Activated gamma-delta T cell (primary cell): ENCODE measurements at places on chromosomes 7 and 10.

DNA sequence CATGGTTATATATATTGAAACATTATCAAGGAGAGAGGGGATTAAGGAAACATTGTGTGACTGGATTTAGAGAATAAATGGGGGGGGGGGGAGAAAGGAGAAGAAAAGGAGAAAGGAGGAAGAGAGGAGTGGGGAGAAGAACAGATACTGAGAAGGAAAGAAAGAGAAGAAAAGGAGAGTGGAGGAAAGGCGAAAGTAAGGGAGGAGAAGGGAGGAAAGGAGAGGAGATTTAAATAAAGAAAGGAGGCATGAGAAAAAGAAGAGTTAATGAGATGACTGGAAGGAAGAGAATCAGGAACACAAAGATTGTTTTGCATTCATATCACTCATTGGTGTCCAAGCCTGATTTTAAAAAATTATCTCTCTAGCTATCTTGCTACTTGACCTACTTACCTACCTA lies 16.1 kb upstream of the TSPAN12 start:
- no peak for DNase-seq

GRCh38 chr10:27959093-27959715 lies 39.7 kb downstream of the ODAD2 start:
- DNase-seq: no peak

GRCh38 chr7:31775556-31775955 lies 88.5 kb downstream of the PPP1R17 start:
- no peak for DNase-seq

- no peak for DNase-seq
Observed at GRCh38 chr10:75592151-75592787, 160.8 kb downstream of the LRMDA start.

DNA sequence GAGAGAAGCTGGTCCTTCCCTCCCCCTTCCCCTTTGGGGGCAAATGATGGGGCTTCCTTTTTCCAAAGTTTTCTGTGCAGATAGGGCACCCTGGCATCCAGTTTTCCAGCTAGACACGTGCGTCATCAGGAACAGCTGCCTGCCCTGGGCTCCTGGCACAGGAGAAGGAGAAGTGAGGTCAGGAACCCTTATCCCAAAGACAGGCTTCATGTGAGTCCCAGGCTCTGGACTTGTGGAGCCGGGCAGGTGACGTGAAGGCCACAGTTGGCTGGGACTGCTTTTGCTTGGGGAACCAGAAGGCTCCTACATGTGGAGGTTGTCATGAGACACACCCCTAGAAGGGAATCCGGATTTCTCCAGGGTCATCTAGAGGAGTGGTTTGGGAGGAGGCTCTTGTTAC lies 66.5 kb downstream of the RBM20 start:
- DNase-seq: no peak

GRCh38 chr7:122791959-122792545 lies 89.3 kb upstream of the RNF148 start:
- no peak for DNase-seq

GRCh38 chr7:105837765-105838626 lies 38.4 kb downstream of the ATXN7L1 start:
- DNase-seq: no peak

GRCh38 chr10:101217450-101218281 lies 11.6 kb downstream of the LBX1 start:
- no peak for DNase-seq

- no peak for DNase-seq
Observed at GRCh38 chr10:90642136-90642535, 215.7 kb downstream of the HTR7 start.

DNA sequence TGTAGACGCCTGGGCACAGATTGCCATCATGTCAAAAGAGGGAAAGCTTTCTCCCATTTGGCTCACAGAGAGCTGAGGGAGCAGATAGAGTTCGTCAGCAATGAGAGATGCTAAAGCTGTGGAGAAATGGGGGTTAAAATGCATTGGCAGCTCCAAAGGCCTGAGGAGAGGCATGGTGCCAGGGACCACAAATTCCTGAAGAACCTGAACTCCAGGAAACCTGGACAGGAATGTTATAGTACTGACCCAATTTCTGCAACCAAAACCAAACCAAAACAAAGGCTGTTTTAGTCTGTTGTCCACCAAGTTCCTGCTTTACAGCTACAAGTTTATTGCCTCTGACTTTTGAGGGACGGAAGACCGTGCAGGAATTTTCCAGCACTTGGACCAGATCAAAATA lies 575.7 kb downstream of the REEP3 start:
- no peak for DNase-seq

GRCh38 chr10:14052931-14053330 lies 277.8 kb downstream of the FRMD4A start:
- no peak for DNase-seq

GRCh38 chr7:36115448-36116321 lies 37.4 kb upstream of the EEPD1 start:
- no peak for DNase-seq

DNA sequence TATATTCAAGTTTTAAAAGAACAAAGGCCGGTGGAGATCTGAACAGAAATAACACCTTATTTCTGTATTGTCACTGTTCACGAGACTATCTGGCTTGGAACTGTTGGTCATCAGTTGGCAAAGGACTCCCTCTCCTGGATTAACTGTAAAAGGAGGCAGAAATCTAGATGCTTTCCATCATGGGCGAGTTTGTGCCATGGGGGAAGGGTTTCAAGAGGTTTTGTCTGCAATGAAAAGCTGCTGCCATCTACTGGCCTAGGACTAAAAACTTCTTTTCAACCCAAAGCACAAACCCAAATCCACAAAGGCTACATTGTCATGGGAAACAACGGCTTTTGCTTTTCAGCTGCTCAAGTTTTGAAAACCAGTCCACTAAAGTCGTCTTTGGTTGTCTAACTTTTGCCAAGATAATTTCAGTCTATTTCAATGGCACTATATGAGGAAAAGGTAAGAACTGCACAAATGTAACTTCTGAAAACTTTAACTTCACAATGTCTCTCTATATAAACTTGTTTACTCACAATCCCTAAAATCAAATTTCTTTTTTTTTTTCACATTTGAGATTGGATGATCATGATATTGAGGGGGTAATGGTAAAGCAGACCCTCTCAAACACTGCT lies 196.8 kb downstream of the SKAP2 start:
- DNase-seq: no peak

DNA sequence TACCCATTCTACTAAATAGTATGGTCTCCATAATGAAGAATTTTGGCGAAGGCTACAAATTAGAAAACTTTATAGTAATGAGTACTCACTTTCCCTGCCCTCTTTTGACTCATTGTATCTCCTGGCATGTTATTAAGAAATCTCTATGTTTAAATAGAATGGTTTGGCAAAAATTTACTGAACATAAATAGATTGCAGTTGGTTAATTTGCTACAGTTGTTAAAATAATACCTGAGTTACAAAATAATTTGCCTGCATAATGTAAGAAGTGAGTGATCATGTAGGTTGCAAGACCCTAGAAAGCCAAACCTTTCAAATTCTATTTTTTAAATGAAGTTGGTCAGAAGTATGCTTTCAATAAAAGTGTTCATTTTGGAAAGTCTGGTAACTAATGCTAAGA lies 176.8 kb upstream of the AHR start:
- no peak for DNase-seq

DNA sequence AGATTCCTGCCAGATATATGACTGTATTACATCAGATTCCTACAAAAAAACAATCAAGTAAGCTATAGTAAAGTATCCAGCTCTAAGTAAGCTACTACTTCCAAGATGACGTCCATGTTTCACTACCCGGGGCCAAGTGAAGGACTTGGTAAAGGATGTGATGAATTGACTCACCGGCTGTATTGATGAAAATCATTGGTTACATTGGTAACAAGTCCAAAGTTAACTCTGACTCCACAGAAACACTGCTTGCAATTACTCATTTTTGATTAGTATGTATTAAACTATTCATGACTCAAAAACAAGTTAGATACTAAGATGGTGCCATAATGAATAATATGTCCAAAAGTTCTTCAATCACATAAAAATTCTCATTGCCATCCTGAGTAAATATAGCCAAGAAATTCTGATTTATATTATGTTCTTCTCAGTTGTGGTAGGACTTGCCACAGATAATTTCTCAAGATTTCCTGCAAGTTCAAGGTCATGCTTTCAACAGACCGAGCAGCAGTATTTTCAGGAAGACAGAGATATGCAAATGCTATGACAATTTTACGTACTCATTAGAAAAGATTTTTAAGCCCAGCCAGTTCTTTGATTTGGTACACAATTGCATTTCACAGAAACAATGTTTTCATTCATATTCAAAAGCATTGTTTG lies 12.6 kb upstream of the DNAJC1 start:
- DNase-seq: no peak

DNA sequence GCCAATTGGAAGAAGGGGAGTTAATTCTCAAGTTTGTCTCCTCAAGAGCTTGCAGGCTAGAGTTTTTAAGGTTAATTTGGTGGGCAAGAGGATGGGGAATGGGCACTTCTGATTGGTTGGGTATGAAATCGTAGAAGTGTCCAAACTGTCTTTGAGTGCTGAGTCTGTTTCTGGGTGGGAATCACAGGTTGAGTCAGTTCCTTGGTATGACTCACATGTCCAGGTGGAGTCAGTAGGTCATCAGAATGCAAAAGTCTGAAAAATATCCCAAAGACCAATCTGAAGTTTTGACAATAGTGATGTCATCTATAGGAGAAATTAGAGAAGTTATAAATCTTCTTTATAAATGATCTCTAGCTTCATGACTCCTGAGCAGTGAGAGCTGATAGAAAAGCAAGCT lies 1252.2 kb downstream of the REEP3 start:
- no peak for DNase-seq

DNA sequence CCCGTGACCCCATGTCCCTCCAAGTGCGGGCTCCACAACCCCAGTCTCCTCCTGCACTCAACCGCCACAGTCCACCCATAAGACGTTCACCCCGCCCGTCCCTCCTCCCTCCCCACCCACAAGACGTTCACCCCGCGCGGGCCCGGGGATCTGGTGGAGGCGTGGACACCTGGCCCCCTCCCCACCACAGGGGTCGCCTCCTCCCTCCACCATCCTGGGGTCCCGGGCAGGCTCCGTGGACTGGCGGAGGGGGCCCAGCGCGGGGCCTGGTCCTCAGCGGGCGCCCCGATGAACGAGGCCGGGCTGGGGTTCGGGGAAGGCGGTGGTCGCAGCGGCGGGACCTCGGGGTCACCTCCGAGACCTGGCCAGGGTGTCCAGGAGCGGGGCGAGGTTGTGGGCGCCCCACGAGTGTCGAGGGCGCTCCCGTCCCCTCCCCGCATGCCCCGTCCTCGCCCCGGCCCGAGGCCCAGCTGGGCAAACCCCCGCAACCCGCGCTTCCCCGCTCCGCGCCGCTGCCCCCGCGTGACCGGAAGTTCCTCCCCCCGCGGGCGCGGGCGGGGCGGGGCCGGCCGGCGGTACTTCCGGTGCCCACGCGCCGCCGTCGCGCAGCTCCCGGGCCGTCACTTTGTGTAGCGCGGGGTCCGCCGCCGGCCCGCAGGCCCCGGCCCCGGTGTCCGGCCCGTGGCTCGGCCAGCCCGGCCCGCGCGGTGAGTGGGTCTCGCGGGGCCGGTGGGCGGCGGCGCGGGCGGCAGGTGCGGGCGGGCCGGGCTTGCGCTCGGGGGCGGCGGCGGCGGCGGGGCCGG lies at the start of gene ZNF316:
Gene ZNF316, plus strand, starts transcription at position 578 of the 803 bp plus-strand sequence. CDS start 5,092 bp downstream, outside the sequence.
- DNase-seq: peak; percentile 45

DNA sequence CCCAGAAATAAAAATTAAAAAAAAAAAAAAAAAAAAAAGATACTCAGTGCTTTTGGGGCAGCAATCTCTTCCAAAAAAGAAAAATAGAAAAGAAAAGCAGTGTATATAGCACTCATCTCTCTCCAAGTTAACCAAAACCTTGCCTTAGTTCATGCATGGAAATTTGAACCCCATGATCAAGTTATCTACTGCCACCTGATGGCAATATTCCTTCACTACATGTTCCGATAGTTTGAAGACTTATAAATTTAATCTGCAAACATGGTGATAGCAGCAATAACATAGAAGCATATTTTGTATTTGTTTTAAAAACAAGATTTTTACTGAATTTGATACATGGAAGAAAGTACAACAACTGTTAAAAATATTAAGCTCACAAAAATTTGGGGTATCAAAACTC lies 48.6 kb upstream of the SLIT1 start:
- DNase-seq: no peak

- no peak for DNase-seq
Observed at GRCh38 chr10:15336211-15336610, 34.9 kb downstream of the FAM171A1 start.

DNA sequence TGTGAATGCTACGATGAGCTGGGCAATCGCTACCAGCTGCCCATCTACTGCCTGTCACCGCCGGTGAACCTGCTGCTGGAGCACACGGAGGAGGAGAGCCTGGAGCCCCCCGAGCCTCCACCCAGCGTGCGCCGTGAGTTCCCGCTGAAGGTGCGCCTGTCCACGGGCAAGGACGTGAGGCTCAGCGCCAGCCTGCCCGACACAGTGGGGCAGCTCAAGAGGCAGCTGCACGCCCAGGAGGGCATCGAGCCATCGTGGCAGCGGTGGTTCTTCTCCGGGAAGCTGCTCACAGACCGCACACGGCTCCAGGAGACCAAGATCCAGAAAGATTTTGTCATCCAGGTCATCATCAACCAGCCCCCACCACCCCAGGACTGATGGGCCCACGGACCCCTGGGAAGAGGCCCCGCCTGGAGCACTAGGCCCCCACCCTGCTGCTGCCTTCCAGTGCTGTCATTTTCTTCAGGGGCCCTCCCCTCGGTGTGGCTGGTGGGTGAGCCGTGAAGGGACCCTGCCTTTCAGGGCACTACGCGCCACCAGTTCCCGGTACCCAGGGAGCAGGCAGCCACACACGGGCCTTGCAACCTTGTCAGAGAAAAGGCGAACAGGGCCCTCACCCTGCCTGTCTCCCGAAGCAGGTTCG lies 2.3 kb upstream of the ANKRD2 start:
- no peak for DNase-seq

DNA sequence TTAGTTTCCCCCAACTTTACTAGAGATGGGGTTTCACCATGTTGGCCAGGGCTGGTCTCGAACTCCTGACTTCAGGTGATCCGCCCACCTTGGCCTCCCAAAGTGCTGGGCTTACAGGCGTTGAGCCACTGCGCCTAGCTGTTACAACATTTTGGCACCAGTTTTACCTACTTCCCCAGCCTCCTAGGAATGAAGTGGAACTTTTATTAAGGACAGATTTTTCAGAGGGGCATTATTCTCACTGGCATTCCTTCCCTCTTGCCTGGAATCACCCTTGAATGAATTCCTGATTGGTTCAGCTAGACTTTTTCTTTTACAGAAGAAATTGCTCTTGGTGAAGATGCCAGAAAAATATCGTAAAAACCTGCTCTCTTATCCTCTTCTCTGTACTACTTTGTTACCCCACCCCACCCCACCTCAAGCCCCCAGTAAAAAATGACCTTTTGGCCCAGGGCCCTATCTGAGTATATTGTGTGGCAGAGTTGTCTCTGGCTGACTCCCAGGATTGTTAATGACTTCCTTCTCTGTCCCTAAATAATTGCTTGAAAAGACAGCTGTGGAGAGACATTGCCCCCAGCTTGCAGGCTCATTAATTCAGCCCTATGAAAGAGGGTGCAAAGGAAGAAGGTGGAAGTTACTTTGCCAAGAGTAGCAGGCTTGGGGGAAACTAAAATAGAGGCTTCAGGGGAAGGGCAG lies 189.6 kb downstream of the AUTS2 start:
- DNase-seq: no peak

GRCh38 chr7:17512181-17512675 lies 213.8 kb downstream of the AHR start:
- DNase-seq: no peak
